ENCODE measurements at places on chromosomes 4 and X.

GRCh38 chr4:2007804-2008670 is 737 bp downstream of the NELFA start:
- no peak for DNase-seq

- no peak for DNase-seq
Measured at GRCh38 chr4:152281822-152282221, 254.1 kb downstream of the FBXW7 start.

DNA sequence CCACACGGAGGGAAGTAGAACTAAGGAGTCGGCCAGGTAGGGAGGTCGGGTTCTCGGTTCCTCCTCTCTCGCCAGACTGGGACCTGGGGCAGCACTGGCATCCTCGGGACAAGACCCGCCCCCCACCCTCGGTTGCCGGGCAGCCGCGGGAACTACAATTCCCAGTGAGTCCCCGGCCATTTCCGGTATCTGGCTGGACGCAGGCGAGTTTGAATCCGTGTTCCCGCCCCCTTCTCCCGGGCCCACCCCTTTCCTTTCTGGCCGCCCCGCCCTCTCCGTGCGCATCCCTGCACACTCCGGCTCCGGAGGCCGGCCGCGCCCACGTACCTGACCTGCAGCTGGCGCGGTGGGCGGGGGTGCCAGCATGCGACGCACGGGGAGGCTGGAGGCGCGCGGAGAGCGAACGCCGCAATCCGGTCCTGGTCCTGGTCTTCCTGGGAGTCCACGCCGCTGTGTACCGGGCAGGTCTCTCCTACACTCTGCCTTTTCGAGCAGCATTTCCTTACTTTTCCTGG is 10.2 kb upstream of the DLG3 start:
- peak; percentile 80 for DNase-seq

DNA sequence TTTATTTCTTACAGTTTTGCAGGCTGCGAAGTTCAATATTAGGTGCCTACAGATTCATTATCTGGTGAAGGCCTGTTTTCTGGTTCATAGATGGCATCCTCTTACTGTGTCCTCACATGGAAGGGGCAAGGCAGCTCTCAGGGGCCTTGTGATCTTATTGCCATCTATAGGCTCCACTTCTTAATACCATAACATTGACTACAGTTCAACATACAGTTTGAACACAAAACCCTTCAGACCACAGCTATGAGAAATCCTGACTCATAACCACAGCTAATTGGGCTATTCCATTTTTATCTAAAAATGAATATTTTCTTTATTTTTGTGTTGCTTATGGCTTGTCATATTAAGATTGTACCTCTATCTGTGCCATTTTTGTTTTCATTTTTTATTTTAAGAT is 72.3 kb downstream of the STAG2 start:
- no peak for DNase-seq

DNA sequence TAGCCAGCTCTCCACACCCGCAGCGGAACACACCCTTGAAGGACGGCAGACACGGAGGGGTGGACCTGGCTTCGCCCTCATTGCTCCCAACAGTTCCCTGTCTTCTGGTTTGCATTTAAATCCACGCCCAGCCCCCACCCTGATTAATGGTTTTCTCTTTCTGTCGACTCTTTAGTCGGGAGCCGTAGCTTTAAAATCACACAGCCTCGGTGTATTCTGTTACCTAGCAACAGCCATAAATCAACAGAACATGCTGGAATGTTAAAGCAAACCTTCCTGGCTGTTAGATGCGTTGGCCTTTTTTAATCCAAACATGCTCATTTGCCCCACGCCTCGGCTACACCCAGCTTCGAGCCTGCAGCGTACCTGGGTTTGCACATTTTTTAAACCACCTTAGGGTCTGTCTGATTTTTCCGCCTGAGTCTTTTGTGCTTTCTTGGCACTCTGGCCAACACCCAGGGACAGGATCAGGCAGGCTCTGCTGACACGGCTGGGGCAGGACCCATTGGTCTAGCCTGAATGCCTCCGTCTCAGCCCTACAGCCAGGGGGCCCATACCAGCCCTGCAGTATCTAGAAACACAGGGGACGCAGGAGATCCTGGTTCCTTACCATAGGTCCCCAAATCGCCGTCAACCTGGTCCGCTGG is 21.4 kb upstream of the PPP2R2C start:
- no peak for DNase-seq

DNA sequence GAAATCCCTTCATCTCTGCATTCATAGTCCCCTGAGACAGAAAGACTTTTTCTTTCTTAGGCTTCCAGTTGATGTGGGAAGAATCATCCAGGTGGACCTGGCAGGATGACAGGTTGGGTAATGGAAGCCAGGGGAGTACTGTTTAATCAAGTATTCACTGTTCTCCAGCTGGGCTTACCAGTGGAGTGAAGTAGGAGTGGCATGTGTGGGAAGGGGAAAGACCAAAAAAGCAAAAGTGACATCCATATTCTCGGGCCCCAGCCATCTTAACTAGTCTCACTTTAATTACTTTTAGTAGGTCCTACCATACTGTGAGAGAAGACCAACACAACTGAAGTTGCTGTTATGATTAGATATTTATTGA is 18.5 kb downstream of the VSIG4 start:
- no peak for DNase-seq

DNA sequence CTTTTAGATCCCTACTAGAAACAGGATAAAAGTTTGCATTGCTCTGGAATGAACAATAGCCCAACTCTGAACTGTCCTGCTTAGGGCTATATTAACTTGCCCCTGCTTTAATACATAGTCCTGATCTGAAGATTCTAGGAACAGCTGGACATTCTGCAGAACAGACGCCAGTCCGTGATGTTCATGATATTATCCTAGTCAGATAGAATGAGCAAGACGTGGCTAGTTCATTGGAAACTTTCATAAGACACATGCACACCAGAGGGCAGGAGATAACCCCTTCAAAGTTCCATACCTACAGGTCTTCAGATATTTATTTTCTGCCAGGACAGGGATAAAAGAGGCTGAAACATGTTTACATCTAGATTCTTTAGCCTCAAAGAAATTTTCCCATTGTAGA is 75.5 kb upstream of the CLNK start:
- DNase-seq = no peak

DNA sequence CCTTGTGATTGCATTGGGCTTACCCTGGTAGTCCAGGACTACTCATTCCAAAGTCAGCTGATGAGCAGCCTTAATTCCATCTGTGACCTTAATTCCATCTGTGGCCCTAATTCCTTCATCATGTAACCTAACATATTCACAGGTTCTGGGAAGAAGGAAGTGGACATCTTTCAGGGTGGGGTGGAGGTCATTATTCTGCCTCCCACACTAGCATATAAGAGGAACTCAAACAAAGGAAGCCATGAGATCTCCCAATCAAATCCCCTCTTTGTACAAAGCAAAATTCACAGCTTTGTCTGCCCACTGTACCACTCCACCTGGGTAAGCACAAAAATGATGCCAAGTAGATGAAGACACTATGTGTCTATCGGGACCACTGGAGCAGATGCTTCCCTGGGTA is 87.3 kb downstream of the SLC2A9 start:
- DNase-seq = no peak

DNA sequence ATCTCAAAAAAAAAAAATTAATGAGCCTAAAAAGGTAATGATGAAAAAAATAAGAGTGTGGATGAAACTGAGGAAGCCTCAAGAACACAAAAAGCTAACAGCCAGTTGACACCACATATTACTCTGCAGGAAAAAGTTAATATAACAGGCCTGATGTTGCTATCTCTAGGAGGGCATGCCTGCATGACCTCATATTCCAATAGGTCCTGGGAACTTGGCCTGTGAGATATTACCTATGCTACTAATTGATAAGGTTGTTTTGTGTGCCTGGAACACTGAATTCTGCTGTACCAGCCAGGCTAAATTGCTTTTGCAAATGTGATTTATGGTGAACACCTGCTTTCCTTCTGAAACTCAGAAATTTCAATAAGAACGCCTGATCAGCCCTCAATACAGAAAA is 15.9 kb downstream of the SLC9A7 start:
- no peak for DNase-seq

DNA sequence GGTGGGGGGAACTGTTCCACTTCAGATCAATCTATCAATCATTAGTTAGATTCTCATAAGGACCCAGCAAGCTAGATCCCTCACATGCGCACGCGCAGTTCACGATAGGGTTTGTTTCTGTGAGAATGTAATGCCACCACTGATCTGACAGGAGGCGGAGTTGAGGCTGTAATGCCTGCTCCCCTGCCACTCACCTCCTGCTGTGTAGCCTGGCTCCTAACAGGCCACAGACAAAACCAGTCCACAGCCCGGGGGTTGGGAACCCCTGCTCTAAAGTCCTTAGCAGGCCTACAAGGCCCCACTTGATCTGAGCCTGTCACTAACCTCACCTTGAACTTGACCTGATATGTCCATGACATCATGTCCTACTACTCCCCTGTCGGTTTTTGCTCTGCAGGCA is 30.3 kb downstream of the ARL9 start:
- DNase-seq = no peak

DNA sequence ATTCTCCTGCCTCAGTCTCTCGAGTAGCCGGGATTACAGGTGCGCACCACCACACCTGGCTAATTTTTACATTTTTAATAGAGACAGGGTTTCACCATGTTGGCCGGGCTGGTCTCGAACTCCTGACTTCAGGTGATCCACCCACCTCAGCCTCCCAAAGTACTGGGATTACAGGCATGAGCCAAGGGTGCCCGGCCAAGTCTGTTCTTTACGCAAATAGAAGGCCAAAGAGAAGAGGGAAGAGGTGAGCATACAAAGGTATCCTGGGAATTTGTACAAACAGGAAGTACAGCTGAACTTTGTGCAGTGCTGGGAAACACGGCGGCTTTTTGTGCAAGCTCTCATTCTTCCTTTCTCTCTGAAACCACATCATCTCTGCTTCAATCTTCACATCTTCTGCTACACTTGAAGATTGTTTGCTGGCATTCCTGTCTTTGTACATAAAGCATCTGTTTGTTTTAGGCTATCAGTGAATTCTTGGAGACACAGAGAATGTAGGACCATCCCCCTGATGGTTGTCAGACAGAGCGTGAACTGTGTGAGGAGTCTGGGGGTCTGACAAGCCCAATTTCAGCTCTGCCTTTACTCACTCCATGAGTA is 71.9 kb upstream of the PRSS48 start:
- peak; percentile 52 for DNase-seq

- no peak for DNase-seq
Measured at GRCh38 chrX:46694549-46694948, 64.4 kb downstream of the SLC9A7 start.

DNA sequence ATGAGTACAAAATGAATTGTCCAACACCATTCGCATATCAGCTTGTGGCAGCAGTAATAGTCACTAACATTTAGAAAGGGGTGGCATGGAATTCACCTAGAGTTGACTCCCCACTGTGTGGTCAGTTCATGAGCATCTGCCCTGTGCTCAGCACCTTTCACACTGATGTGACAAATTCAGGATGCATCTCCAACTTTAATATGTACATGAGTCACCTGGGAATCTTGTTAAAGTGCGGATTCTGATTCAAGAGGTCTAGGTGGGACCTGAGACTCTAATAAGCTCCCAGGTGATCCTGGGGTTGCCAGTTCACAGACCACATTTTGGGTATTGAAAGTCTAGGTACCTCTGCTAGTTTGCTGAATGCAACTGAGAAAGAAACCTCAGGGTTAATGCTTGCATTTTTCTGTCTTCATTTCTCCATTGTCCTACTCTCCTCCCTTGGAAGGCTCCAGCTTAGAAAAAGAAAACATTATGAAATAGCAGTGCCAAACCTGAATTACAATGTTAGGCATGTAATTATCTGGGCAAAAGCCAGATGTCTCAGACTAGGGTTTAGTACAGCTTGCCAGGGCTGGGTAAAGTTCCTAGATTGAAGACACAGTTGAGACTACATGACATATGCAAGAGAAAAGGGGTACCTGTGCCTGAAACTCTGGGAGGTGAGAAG is 32.7 kb downstream of the TMSB4X start:
- DNase-seq = no peak

GRCh38 chrX:129798888-129799287 is 19.1 kb downstream of the SASH3 start:
- DNase-seq = no peak

GRCh38 chr4:28835501-28835900 is 1884.7 kb upstream of the PCDH7 start:
- no peak for DNase-seq

DNA sequence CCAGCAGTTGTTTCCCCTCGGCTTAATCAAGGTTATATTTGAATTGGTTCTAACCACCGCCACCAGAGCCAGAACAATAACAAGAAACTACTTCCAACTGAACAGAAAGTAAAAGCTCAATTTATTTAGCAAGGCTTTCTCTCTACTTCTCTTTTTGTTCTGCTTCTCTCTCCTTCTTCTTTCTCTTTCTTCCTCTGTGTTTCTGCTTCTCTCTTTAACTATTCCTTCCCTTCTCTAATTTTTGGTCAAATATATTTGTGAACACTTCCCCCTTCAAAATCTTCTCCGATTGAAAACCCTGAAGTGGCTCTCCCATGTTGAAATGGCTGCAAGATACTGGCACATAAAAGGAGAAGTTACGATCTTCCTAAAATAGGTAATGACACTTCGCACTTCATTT is 1195.9 kb upstream of the PRKX start:
- no peak for DNase-seq

- DNase-seq = no peak
Measured at GRCh38 chr4:24560868-24561368, 23.4 kb downstream of the DHX15 start.

GRCh38 chr4:151420250-151420807 is 11.4 kb downstream of the FHIP1A start:
- DNase-seq = no peak
